ENCODE measurements at places on chromosomes 4 and X. TPM values are rescaled to one million over a fixed set of nuclear protein-coding genes. Genes with fewer than 3 reads are reported as not detected.

The MAGEB3 gene
- polyA plus RNA-seq: 8.8 TPM

The ZAR1 gene
- 1.5 TPM for polyA plus RNA-seq

The PTPN13 gene
- polyA plus RNA-seq: 30.1 TPM

The ARAF gene
- 34.4 TPM for polyA plus RNA-seq

Measured in testis (tissue), 5 donors.